Stimulated activated CD8-positive, alpha-beta memory T cell treated with anti-CD3 and anti-CD28 coated beads, Interleukin-7, amount 100 ng/mL, for 4 hours (primary cell): ENCODE measurements at places on chromosomes 7 and 10.

DNA sequence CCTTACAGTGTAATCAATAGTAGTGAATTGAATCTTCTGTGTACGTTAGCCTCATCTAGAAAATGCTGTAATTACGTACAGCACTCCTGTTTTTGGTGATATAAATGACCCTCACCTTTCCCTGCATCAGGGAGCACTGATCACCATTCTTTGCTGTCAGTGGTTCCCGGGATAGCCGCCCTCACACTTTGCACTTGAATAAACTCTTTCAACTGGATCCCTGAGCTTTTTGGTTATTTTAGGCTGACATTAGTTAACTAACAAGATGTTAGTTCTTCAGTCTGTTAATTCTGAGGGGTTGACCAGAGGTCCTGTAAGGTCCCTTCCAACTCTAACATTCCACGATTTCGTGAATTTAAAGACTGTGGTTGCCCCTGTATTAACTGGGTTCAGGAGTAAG lies 23.4 kb upstream of the ZC3HAV1 start:
- no peak for DNase-seq

GRCh38 chr10:70679498-70679897 lies 7.2 kb downstream of the ADAMTS14 start:
- DNase-seq, result no peak

GRCh38 chr10:132551808-132552130 lies 14.2 kb downstream of the INPP5A start:
- DNase-seq, result no peak

- DNase-seq, result no peak
Observed at GRCh38 chr10:120609006-120609405, 152.0 kb downstream of the PLPP4 start.

GRCh38 chr10:74530981-74531380 lies 295.4 kb upstream of the KAT6B start:
- DNase-seq, result no peak

- no peak for DNase-seq
Observed at GRCh38 chr7:51949726-51950644, 633.4 kb upstream of the COBL start.
